Neural crest cell (in vitro differentiated cells): ENCODE measurements at places on chromosomes 7 and 10. TPM values are rescaled to one million over a fixed set of nuclear protein-coding genes. Genes with fewer than 3 reads are reported as not detected.

GRCh38 chr7:124263232-124263827 is 230.5 kb upstream of the TMEM229A start:
- no peak for DNase-seq

FOXI2 gene
- not detected in 2 replicates for total RNA-seq

GRCh38 chr7:52565974-52566373 is 469.5 kb upstream of the POM121L12 start:
- DNase-seq, result no peak

DNA sequence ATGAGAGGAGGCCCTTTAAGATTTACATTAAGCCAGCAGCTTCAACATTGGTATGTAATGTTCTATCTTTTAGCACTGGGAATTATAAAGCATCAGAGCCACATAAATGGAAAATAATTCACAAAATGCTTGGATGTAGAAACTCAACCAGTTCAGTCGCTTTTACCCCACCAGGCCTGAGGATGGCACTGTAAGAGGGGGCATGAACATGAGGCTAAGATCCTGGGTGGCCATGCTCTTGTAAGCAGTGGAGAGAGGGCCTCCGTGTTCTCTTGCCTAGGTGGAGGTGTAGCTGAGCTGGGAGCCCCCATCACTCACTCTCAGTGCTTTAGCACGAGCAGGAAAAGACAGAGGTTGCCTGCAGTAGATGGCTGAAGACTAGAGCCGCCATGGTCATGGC is 238.8 kb downstream of the FANK1 start:
- DNase-seq, result no peak

DNA sequence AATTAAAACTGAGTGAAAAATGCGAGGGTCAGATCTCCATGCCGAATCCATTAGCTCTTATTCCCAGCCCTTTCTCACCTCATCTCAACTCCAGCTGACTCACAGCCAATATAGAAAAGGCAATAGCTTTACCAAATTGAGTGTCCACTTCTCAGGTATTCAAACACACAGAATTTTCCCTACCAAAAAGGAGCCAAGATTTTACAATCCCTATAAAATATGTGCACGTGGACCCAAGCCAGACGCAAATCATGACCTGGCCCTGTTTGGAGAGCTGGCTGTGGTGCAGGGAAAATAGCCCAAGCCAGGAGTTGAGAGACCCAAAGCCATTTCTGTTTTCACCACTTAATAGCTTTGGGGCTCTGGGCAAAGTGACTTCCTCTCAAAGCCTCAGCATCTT is 379.7 kb upstream of the AUTS2 start:
- no peak for DNase-seq

DNA sequence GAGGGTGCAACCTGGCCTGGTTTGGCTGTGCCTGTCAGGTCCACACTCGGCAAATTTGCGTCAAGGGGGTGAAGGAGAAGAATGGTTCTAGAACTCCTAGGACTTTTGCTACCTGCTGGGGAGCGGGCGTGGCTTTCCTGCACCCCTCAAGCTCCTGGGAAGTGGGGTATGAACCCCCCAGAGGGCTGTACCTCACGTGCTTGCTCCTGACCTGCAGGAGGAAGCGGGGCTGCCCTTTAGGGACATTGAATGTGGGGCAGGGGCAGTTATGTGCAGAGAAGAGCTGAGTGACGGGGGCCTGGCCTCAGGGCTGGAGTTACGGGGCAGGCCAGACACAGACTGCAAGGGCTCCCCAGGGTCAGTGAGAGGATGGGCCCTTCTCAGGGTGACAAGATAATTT is 61.4 kb upstream of the GNA12 start:
- no peak for DNase-seq

FAM241B gene
- 11.6 and 12.5 TPM in 2 replicates for total RNA-seq

GRCh38 chr7:106062521-106062931 is 49.6 kb downstream of the SYPL1 start:
- no peak for DNase-seq
